GM13977 (cell line): ENCODE measurements at places on chromosomes 13 and 19.

DNA sequence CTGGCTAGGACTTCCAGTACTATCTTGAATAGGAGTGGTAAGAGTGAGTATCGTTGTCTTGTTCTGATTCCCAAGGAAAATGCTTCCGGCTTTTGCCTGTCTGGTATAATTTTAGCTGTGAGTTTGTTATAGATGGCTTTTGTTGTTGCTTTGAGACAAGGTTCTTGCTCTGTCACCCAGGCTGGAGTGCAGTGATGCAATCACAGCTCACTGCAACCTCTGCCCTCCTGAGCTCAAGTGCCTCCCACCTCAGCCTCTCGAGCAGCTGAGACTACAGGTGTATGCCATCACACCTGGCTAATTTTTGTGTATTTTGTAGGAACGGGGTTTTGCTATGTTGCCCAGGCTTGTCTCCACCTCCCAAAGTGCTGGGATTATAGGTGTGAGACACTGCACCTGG lies 6.1 kb upstream of the ZNF543 start:
- DNase-seq, result no peak

- DNase-seq, result peak; percentile 20
Observed at GRCh38 chr13:22073718-22074117, 402.8 kb downstream of the FGF9 start.

DNA sequence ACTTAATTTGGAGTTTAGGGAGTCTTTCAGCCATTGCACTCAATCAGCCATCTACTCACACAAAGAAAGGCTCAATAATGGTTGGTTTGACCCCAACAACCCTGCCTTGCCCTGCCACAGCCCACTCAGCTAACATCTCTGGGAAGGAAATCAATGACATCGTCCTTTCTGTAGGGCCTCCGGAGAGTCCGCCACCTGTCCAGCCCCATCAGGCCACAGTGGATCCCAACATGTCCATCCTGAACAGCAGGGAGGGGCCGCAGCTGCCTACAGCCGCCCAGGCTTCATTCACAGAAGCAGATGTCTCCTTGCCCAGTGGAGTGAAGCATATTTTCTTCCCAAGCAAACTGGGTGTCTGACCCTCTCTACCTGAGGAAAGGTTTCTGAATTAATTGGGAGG lies 4.2 kb upstream of the CDX2 start:
- no peak for DNase-seq

- DNase-seq, result no peak
Observed at GRCh38 chr19:34938886-34939285, 12.2 kb downstream of the ZNF30 start.

DNA sequence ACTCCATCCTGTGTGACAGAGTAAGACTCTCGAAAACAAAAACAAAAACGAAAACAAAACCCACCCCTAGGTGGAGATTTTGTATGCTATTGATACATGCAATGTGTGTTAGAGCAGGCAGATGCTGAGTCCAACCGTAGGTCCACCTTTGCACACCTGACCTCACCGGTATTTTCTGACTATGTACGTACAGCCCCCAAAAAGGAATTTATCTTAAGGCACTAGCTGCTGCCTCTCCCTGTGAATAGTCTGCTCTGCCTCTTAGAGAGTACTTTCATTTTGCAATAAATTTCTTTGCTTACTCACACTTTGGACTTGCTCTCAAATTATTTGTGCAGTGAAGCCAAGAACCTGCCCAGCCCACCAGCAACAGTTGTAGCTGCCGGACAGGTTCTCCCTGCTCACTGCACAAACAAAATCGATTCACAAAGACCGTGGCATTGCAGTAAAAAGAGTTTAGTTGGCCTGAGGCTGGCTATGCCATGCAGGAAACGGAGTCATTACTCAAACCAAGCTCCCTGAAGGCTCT lies 8.2 kb upstream of the ZNF77 start:
- DNase-seq, result no peak
